ENCODE measurements at places on chromosomes 4 and X.

- no peak for DNase-seq
Observed at GRCh38 chr4:43374216-43374751, 481.8 kb downstream of the GRXCR1 start.

GRCh38 chrX:108091878-108092291, 307 bp downstream of the ATG4A start:
- DNase-seq = no peak

GRCh38 chrX:12977761-12978204, 2.9 kb downstream of the TMSB4X start:
- DNase-seq = no peak

DNA sequence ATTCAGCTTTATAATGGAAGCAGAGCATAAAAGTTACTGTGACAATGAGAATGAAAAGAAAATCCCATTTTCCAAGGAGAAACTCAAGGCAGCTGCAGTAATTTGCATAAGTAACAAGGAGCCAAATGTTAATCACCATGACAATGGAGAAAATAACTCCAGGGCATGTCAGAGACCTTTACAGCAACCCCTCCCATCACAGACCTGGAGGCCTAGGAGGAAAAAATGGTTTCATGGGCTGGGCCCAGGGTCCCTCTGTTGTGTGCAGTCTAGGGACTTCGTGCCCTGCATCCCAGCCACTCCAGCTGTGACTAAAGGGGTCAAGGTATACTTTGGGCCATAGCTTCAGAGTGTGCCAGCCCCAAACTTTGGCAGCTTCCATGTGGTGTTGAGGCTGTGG, 223.5 kb downstream of the NPFFR2 start:
- DNase-seq = no peak

DNA sequence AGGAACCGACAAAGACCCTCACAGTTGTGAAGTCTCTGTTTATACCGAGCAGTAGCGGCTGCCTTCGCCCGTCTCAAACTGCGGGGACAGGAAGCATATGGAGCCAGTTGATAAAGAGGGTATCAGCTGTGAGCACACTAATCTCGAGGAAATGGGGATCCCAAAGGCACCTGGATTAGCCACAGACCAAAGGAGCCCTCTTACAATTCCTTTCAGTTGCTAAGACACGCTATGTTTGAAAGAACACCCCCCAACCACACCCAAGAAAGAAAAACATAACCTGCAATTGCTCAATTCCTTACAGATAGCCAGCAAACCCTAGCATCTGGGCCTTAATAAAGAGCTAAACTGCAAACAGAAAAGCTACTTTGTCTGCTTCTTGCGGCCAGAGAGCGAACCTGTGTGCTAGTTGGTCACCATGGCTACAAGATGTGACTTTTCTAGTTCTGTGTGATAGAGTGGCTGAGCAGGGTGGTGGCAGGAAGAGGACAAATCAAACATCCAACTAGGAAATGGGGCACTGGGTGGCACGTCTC, 23.3 kb upstream of the CHRNA9 start:
- no peak for DNase-seq

GRCh38 chrX:103254921-103255493, at the start of gene TCEAL8:
TSS of gene TCEAL8 (minus strand) at chrX:103255155. CDS start at chrX:103253979, 1,176 bp downstream.
- no peak for DNase-seq

- no peak for DNase-seq
Observed at GRCh38 chr4:106507440-106507839, 138.9 kb upstream of the GIMD1 start.

DNA sequence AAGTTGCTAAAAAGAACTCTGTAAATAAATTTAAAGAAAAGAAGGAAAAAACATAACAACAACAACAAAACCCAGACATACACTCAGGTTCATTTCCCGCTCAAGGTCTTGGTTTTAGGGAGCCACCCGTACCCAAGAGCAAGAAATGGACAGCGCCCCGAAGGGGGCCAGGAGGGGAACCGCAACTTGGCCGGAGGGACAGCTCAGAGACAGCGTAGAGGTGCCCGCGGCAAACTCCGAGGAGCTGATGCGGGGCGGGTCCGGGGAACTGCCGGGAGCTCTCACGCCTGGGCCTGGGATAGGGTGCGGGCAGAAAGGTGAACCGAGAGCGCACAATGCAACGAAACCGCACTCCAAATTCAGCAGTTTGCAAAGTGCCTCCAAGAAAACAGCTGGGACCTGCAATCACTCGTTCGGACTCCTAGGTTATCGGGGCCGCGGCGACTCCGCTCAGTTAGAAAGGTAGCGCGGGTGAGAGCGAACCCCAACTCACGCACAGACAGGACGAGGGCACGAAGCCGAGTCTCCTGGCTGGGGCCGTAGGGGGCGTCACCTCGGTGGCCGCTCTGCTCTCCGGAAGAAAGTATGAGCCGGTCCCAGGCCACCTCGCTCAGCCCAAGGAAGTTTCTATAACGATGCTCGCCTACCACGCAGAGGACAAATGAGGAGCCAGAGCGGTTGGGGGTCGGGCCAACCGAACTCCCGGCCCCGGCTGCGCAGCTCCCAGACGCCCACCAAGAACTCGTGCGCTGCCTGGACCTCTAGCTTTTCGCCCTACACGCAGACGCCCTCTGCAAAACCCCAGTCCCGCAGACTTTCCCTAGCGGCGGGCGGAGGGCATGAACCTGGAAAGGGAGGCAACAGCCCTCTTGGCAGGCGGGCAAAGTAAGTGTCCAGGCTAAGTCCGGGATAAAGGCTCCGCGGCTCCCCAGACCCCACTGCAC, 1.4 kb downstream of the NDNF start:
- peak; percentile 49 for DNase-seq

GRCh38 chrX:109830157-109830703, 97.2 kb upstream of the ACSL4 start:
- DNase-seq = no peak

- DNase-seq = no peak
Observed at GRCh38 chr4:48960988-48961635, 25.0 kb upstream of the CWH43 start.

GRCh38 chr4:168483811-168484210, 3.5 kb upstream of the DDX60L start:
- DNase-seq = no peak

DNA sequence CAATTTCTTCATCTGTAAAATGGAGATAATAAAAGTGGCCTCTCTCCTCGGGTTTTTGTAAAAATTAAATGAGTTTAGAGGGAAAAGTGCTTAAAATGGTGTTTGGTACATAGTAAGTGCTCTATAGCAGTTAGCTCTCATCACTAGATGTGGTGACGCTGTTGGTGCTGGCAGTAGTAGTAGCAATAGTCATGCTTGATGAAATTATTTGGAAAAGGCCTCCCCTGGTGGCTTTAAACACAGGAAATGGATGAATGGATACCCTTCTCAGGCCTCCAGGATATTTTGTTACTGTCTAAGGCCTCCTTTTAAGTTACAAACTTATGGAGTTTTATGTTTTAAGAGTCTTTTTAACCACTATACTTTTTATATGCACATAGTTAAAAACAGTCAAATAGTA, 142.9 kb downstream of the CBR4 start:
- DNase-seq = no peak

DNA sequence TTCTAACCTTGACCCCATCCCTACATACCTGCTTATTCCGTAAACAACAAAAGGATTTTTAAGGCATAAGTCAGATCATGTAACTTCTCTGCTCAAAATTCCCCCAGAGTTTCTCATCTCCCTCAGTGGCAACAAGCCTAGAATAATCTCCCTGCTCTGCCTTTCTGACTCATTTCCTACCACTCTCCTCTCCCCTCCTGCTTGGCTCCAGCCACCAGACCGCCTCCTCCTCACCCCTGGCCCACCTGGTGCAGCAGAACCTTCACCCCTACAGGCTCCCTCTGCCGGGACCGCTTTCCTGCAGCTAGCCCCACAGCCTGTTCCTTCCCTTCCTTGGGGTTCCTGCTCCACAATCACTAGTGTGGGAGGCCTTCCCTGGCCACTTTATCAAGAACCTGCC, 32.1 kb downstream of the TSPAN5 start:
- DNase-seq = no peak

DNA sequence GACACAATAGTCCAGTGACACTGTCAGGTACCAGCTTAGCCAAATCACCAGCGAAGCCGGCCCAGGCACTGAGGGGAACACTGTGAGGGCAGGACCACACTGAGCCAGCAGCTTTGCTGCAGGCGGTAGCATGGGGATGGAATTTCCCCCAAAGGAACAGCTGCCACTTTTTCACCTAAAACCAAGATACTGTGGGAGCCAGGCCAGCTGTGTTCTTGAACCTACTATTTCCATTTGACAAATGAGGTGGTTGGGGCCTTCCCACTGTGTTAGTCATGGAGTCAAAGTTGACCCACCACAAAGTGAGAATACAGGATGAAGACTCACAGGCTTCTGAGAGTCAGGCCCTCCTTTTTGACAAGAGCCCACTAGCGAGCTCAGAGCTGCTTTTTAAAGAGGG, 70.7 kb upstream of the SH3RF1 start:
- no peak for DNase-seq

- DNase-seq = no peak
Observed at GRCh38 chrX:140817943-140818342, 108.4 kb downstream of the LINC00632 start.

DNA sequence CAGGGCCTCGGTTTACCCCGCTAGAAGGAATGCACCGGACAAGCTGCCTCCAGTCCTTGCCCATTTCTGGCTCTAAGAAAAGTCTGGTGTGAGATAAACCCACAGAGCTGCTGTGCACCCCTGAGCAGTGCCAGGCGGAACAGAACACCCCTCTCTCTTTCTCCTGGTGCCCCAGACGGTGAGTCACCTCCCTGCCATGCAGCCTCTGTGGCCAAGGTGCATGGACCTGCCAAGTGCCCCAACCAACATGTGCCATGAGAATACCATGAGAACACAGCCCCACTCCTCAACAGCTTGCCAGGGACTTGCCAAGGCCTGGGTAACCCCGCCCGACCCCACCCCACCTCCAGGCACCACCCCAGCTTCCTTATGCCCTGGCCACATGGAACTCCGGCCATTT, 47.7 kb upstream of the MAN2B2 start:
- DNase-seq = no peak

GRCh38 chr4:141348125-141348524, 127.4 kb downstream of the ZNF330 start:
- DNase-seq = no peak

Data from progenitor cell of endocrine pancreas (in vitro differentiated cells).